ENCODE measurements at places on chromosomes 7 and 10.
A peak's percentile ranks its signal among the peaks of the same experiment; 100 is the strongest.

DNA sequence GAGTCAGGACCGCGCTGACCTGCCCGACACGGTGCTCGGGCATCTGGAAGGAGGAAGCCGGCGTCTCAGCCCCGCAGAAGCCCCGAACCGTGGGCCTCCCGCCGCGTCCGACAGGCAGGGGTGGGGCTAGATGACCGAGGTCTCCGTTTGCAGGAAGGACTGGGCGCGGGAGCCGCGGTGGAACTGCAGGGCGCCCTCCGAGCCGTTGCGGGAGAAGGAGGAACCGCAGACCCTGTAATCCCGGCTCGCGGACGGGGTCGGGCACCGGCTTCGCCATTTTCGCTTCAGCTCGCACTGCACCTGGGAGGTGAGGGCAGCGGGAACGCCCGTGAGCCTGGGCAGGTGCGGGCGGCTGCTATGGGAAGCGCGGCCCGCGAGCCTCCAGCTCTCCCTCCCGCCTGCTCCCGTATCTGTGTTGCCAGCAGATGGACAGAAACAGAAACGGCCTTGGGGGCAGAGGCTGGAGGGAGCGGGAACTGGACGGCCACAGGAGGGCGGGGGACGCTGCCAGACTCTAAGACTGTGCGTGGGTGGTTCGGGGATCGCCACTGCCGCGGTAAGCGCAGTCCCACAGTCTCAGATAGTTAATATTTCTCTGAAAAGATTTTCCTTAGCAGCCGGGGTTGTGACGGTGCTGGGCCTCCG is 114.1 kb downstream of the VIPR2 start:
- DNase-seq, result peak; percentile 30

- no peak for DNase-seq
Observed at GRCh38 chr10:24396396-24396795, 187.5 kb downstream of the KIAA1217 start.

- no peak for DNase-seq
Observed at GRCh38 chr10:73843261-73843660, 31.1 kb downstream of the CAMK2G start.

- no peak for DNase-seq
Observed at GRCh38 chr7:143455942-143456341, 12.7 kb downstream of the TAS2R60 start.

- DNase-seq, result no peak
Observed at GRCh38 chr10:76033457-76034196, 602.2 kb downstream of the LRMDA start.

DNA sequence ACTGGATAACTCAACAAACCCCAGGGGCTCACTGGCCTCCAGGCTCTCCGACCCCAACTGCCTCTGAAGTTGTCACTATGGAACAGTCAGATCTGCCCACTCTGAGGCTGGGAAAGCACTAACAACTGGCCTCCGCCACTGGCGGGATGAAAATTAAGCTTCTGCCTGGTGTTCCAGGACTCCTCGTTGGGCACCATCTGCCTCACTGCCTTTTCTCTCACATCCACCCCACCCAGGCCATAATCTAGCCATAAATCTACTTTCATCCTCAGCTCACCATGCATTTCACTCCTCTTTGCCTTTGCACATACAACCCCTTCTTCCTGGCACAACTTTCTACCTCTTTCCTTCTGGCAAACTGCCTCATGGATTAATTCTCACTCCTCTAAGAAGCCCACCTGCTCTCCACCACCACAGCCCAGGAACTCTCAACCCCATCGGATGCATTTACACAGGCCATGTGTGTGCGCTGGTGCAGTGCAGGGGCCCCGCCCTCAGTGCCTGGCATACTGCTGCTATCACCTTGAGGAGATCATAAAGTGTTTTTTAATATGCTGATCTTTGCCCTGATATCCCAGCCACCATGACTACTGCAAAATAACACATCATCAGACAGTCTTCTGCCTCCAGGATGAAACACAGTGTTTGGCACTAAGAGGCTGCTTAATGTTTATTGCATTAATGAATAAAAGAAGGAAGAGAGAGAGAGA is 4.0 kb downstream of the CDHR1 start:
- DNase-seq, result no peak

DNA sequence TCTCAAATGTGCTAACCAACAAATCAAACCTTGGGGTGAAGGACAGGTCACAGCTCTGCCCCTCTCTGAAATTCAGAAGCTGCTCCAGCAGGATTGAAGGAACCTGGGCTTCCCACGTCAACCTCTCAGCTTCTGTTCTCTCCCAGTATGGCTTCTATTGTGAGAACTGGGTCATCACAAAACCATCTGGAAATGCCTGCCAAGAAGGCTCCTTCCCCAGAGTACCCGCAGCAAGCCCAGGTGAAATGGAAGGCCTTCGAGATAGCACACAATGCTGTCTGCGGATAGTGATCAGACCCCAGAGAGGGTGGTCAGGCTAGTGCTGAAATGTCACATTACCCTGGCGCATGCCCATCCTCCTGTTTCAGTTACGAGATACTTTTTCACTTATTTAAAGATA is 16.4 kb upstream of the PROSER2 start:
- DNase-seq, result no peak

- no peak for DNase-seq
Observed at GRCh38 chr10:70918851-70919530, 30.6 kb upstream of the PCBD1 start.

DNA sequence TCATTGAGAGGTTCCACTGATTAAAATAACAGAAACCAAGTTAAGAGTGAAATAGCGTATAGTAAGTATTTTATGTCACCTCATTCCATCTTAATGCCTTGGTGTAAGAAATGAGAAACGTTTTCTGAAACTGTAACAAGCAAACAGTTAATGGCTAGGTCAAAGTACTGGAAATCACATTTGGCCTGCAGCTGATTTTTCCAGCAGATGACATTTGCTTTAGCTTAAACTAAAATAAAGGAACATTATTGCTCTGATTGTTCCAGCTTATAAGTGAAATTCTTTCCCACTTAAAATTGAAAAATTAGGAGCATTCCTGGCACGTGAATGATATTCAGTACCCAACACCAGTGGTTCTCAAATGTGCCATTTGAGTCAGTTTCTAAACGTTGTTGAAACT is 213.6 kb upstream of the DPP6 start:
- DNase-seq, result no peak

DNA sequence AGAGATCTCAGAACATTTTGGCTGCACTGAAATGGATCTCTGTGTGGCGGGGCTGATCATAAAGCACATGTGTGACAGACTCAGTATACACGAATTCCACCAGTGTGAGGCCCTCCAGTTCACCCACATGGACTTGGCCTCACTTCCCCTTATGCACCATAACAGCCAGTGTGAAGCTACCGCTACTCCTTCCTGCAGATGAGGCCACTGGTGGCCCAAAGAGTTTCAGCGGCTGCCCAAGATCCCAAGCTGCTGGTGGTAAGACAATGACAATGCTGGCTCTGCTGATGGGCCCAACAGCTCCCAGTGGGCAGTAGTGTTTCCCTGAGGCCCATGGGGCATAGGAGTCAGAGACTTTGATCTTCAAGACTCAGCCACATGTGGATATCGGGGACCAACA is 21.0 kb upstream of the C10orf71 start:
- no peak for DNase-seq

DNA sequence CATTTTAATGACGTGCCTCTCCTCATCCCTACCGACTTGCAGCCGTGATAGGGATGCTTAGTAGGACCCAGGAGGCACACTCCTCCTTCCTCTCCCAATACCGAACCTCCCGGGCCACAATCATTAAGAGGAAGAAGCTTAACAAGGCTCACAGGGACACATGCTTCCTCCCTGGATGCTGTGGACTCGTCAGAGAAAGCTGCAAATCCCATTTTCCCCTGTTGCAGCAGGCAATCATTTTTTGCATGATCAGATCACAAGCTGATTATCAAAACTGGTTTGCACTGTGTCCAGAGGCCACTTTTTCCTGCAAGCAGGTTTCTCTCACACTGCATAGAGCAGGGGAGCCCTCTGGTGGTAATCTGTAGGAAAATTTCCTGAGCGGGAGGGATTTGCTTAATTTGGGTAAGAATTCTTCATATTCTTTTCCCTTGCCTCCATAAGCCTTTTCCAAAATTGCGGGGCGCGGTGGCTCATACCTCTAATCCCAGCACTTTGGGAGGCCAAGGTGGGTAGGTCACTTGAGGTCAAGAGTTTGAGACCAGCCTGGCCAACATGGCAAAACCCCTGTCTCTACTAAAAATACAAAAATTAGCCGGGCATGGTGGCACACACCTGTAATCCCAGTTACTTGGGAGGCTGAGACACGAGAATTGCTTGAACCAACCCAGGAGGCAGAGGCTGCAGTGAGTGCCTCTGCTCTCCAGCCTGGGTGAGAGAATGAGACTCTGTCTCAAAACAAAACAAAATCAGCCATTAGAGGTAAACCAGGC is 16.1 kb upstream of the LAMB4 start:
- peak; percentile 62 for DNase-seq

DNA sequence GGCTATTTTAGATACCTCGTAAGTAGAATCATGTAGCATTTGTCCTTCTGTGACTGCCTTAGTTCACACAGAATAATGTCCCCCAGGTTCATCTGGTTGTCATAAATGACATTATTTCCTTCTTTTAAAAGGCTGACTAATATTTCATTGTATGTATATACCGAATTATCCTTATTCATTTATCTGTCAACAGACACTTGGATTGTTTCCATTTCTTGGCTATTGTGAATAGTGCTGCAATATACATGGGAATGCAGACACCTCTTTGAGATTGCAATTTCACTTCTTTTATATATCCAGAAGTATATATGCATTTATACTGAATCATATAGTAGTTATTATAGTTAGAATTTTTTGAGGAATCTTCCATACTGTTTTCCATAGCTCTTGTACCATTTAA is 24.1 kb upstream of the HYAL4 start:
- no peak for DNase-seq

GRCh38 chr7:46076527-46076926 is 155.5 kb upstream of the IGFBP3 start:
- no peak for DNase-seq

DNA sequence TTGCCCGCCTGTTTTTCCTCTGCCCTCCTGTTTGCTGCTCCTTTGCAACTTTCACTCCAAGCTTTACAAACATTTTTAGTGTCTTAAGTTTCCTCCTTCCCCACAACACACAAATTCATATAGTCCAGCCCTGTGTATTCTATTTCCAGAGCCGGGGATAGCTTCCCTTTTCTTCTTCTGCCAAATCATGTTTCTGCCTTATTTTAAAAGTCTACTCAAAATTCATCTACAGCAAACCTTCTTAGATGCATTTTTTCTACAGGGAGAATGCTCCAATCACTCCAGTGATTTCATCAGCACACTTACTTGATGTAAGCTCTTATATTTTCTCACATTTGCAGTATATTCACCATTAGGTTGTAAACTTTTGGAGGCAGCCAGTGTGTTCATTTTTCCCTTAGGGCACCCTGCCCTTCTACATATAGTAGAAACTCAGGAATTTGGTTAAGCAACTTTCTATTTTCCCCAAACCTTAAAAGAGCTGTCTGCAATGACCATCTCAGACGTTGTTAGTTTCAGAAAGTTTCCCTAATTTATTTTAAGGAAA is 12.4 kb upstream of the ACTA2 start:
- no peak for DNase-seq

DNA sequence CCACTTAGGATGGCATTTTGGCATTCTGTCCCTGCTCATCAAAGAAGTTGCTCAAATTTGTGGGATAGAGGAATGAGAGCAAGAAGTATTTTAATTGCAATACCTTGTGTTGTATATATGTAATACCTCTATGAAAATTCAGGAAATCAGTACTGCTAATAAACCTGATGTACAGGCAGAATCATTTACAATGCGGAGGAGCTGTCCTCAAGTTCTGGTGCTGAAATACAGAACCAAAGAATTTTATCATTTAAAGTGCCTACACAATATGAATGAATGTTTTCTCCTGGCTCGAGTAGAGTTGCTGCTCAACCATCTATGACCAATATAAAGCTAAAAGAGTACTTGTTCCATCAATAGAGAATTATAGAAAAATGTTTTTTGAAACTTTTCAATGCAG is 305.8 kb downstream of the PLXNA4 start:
- no peak for DNase-seq

- no peak for DNase-seq
Observed at GRCh38 chr10:28090506-28090905, 91.6 kb upstream of the ODAD2 start.

GRCh38 chr7:21450941-21451340 is 23.1 kb downstream of the SP4 start:
- no peak for DNase-seq

- no peak for DNase-seq
Observed at GRCh38 chr10:132504501-132505272, 32.9 kb upstream of the INPP5A start.

- DNase-seq, result no peak
Observed at GRCh38 chr10:96625173-96625572, 38.4 kb upstream of the TM9SF3 start.

GRCh38 chr7:40887099-40887498 is 752.3 kb downstream of the SUGCT start:
- DNase-seq, result no peak

DNA sequence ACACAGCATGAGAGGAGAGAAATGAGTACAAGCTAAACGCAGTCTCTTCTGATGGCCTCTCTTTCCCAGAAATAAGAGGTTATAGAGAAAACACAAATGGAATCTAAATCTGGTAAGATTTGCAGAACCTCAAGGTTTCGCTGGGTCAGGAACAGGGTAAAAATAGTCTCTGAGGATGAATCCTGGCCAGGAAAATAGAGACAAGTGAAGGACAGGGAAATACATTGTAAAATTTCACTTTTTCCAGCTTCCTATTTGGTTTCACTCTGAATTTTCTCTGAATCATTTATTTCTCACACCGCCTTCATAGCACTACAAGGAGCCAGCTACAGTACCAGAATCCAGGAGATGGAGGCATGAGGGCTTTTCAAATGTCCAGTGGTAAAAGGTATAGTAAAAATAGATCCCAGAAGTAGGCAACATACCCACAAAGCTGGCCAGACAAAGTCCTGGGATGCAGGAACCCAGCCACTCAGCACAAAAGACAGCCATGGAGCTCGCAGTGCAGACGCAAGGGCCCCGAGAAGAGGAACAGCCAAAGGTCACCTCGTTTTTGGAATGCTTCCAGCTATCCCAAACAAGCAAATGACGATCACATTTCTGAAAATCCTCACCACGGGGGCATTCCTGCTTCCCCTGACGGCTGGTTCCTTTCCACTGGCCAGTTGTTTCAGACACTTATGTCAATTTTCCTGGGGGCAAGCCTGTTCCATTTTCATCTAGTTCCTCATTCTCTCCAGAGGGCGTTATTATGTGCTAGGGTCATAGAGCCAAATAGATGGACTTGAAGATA is 21.5 kb upstream of the IKZF1 start:
- DNase-seq, result no peak
